ENCODE measurements at places on chromosomes 11 and 22. TPM values are rescaled to one million over a fixed set of nuclear protein-coding genes. Genes with fewer than 3 reads are reported as not detected.

GRCh38 chr22:22787786-22788459 is 99.7 kb upstream of the IGLL5 start:
- no peaks in the 10 kb centered on the region for H3K27me3 ChIP-seq
- H3K4me3 ChIP-seq, result no peak overlapping the region
- H3K4me1 ChIP-seq, result peaks cover 34% of the 10 kb centered on the region
- peak; percentile 81 for DNase-seq
- H3K36me3 ChIP-seq, result no peaks in the 10 kb centered on the region

DNA sequence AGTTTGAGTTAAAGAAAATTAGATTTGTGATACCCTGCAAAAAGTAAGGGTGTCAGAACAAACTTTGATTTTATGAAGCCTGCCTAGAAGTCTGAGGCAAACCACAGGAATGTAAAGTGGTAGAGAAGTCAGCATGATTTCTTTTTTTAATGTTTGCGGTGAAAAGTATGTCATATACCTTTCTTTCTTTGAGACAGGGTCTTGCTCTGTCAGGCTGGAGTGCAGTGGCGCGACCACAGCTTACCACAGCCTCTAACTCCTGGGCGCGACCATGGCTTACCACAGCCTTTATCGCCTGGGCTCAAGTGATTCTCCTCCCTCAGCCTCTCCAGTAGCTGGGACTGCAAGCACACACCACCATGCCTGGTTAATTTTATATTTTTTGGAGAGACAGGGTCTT is 4.7 kb downstream of the API5 start:
- H3K27me3 ChIP-seq, result no peaks in the 10 kb centered on the region
- no peak overlapping the region for H3K4me3 ChIP-seq
- peaks cover 47% of the 10 kb centered on the region for H3K4me1 ChIP-seq

GRCh38 chr11:87437844-87438223 is 400.1 kb downstream of the TMEM135 start:
- peaks cover 2% of the 10 kb centered on the region for H3K27me3 ChIP-seq
- no peak for DNase-seq
- no peak overlapping the region for H3K27ac ChIP-seq
- no peaks in the 10 kb centered on the region for H3K4me1 ChIP-seq
- H3K36me3 ChIP-seq, result no peaks in the 10 kb centered on the region
- H3K4me3 ChIP-seq, result no peak overlapping the region

DNA sequence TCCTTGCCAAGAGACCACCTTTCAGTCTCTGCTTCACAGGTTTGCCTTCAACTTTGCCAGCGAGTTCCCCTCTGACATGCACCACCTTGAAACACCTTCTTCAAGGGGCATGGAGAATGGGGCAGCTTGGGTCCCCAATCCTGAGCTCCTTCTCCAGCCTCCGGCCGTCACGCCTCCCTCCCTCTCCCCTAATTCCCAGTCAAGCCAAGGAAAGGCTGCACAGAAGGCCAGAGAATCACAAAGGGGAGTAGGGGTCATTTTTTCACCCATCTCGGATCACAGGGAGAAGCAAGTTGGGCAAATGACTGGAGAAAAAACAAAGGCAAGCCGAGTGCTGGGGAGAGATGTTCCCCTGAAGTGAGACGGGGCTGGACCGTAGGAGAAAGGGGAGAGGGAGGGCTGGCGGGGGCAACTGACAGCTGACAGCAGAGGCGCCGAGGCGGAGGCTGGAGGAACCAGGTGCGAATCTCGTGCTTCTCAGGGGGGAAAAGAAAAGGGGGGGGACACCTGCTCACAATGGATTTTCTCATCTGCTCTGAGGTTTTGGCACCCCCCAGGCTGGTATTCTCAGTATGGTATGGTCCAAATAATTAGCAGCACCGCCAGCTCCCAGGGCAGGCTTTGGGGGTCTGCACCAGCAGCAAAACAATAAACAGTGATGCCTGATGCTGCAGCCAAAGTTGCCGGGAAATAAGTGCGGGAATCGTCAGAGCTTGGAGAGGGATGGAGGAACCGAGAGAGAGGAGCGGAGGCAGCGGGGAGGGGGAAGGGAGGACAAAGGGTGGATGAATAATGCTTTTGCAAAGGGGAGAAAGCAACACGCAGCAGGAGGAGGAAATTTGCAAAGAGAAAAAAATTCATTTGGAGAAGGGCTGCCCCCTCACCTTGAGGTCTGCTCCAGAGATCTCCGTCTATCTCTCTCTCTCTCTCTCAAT is 644 bp downstream of the YPEL4 start:
- peak overlapping the region; percentile 66 for H3K27ac ChIP-seq
- DNase-seq, result peak; percentile 42
- peaks cover 42% of the 10 kb centered on the region for H3K27me3 ChIP-seq

- DNase-seq, result peak; percentile 1
- H3K27ac ChIP-seq, result peak overlapping the region; percentile 25
- H3K4me3 ChIP-seq, result no peak overlapping the region
- no peaks in the 10 kb centered on the region for H3K27me3 ChIP-seq
Observed at GRCh38 chr22:37209140-37209845, 3.0 kb downstream of the SSTR3 start.

DNA sequence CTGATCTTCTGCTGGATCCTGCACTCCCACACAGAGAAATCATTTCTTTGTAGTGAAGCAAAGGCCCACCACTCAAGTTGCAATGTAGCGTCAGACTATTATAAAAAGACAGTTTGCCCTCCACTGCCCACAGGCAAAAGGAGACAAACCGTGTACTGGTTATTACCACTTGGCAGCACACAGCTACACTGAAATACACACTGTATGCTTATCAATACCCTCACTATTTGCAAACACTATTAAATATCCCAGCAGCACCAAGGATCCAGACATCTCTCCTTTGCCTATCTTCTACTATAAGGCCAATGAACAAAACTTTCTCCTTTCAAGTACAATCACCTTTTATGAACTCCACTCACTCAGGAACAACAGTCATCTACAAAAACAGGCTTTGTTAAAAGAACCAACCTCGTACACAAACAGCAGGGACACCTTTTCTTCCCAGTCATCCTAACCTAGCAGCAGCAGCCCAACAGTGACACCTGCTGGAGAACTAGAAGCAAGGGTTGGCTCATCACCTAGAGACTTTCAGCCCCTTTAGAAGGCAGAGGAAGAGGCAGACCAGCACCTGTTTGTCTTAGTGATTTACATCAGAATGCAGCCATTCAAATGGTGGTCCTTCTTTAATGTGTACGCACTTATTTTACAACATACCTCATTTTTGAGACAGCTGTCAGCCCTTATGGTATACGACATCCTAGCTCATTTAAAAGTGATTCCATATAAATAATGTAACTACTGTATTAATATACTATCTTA is 56.1 kb downstream of the AMBRA1 start:
- DNase-seq, result peak; percentile 70
- no peak overlapping the region for H3K4me3 ChIP-seq
- peaks cover 7% of the 10 kb centered on the region for H3K36me3 ChIP-seq
- peaks cover 14% of the 10 kb centered on the region for H3K4me1 ChIP-seq
- no peaks in the 10 kb centered on the region for H3K27me3 ChIP-seq

DNA sequence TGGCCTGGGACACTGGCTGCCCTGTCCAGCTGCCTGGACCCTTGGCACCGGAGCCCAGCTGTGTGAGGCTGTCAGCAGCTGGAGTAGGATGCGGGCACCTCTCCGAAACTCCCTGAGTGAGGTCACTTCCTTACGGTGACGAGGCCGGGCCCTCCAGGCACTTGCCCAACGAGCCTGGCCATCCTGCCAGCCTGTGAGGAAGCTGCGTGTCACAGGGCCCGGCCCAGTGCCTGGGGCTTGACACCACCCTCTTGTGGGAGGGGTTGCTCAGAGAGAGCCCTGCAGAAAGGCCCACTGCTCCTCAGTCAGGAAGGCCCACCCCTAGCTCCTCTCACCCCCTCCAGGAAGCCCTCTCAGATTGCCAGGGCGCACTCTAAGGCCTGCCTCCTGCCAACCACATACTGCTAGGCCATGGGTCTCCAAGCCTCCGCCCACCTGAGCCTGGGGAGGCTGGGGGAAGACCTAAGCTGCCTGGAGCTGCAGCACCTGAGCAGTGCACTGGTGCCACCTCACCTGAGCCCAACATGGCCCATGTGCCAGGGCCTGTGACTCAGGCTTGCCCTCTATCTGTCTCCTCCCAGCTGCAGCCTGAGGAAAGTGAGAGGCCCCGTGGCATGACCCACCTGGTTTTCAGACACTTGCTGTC is 4.3 kb upstream of the PHLDA2 start:
- peak; percentile 85 for DNase-seq
- peaks cover 6% of the 10 kb centered on the region for H3K27me3 ChIP-seq
- peak overlapping the region; percentile 55 for H3K27ac ChIP-seq
- H3K4me1 ChIP-seq, result peaks cover 19% of the 10 kb centered on the region
- H3K36me3 ChIP-seq, result peaks cover 8% of the 10 kb centered on the region

GRCh38 chr11:64020976-64021756 is 14.6 kb upstream of the FLRT1 start:
- H3K4me3 ChIP-seq, result no peak overlapping the region
- H3K36me3 ChIP-seq, result no peaks in the 10 kb centered on the region
- DNase-seq, result no peak
- H3K4me1 ChIP-seq, result no peaks in the 10 kb centered on the region
- H3K27ac ChIP-seq, result no peak overlapping the region

DNA sequence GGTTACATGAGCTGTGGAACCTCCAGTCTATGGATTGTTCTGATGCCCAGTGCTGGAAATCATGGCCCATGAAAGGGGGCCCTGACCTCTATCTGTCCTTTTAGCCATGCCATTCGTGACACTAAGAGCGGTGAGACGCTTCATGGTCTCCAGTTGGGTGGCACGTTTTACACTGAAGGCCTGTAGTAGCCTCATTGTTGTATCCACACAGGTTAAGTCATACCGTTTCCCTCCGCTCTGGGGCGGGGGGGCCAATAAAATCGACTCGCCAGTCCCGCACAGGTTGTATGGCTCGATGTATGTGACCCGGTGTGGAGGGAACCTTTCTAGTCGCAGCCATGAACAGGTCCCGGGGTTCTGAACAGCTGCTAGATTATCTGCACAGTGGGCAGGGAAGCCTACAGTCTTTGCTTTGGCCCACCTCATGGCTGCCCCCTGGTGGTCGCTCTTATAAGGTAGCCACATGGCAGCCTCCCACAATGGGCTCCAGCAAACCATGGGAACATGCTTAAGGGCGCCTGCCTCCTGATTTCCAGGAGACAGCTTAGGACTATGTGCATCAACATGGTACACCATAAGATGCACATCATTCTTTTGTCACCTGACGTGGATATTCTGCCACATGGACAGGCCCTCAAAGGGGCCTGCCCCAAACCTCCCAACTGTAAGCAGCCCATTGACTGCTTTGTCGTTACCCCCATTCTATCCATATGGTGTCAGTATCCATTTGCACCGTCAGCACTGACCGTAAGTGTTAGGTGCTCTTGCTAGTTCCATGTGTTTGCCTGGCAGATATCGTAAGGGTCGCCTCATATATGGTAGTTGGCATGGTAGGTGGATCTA is 19.7 kb upstream of the APOL3 start:
- DNase-seq, result peak; percentile 94
- no peak overlapping the region for H3K27ac ChIP-seq
- H3K36me3 ChIP-seq, result peaks cover 2% of the 10 kb centered on the region

DNA sequence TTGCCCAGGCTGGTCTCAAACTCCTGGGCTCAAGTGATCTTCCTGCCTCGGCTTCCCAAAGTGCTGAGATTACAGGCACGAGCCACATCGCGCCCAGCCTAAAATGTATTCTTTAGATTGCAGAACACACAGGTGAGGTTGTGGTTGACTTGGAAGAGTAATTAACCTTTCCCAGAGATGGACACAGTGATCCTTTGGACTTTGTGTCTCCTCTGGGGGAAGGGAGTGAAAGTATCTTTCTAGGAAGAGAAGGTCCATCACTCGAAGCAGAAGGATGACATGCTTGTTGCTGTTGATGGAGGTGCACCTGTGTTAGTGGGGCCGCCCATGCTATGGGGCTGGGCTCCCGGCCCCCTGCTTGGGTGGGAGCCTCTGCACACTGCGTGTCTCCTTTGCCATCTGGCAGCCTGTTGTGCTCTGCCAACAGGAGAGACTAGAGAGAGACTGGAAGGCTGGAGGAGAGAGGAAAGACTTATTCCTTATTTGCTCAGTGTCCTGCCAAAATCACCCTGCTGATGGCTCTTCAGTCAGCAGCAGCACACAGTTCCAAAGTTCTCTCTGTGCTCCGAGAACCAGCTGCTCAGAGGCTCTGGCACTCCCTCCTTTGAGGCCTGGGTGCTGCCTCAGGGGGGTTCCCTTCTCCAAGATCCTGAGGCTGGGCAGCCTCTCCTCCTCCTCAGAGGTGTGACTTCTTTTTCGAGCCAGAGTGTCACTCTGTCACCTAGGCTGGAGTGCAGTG is 33.1 kb upstream of the CYB5R3 start:
- no peaks in the 10 kb centered on the region for H3K27me3 ChIP-seq
- H3K27ac ChIP-seq, result no peak overlapping the region
- no peaks in the 10 kb centered on the region for H3K36me3 ChIP-seq

DNA sequence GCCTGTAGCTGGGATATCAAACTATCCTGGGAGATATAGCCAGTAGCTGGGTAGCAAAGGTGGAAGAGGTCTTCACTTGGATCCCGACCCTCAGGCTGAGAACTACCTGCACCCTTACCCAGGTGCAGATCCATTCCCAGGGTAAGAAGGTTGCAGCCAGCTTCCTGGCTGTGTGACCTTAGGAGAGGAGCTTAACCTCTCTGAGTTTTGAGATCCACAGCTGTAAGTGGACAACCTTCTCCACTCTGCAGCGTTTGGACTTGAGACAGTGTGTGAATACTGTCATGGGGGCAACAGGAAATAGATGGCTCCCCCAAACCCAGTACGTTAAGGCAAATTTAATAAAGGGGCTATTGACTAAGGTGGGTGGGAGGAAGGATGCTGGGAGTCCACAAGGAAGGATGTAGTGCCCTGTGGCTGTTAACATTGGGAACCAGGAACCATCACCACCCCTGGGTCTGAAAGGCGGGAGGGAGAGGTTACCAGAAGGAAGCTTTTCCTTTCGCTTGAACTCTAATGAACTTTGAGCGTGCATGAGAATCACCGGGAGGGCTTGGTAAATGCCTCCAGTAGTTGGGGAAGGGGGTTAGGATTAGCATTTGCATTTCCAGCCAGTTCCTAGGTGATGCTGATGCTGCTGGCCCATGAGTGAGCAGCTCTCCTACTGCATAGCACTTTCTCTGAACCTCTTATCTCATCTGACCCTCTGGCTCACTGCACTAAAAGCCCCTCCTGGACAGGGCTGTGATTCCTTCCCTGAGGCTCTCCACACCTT is 24.4 kb downstream of the SGSM1 start:
- no peaks in the 10 kb centered on the region for H3K4me1 ChIP-seq
- no peaks in the 10 kb centered on the region for H3K36me3 ChIP-seq
- no peak for DNase-seq
- no peak overlapping the region for H3K27ac ChIP-seq

GRCh38 chr11:61338783-61339489 is 5.9 kb downstream of the TKFC start:
- no peaks in the 10 kb centered on the region for H3K27me3 ChIP-seq
- no peak for DNase-seq
- H3K36me3 ChIP-seq, result peaks cover 13% of the 10 kb centered on the region

- DNase-seq, result no peak
- no peak overlapping the region for H3K4me3 ChIP-seq
- H3K27me3 ChIP-seq, result no peaks in the 10 kb centered on the region
- H3K4me1 ChIP-seq, result no peaks in the 10 kb centered on the region
- H3K27ac ChIP-seq, result no peak overlapping the region
Observed at GRCh38 chr22:38291201-38291777, 18.5 kb upstream of the TMEM184B start.

The STK33 gene
- 3.6 TPM for total RNA-seq

The CECR2 gene
- total RNA-seq, result 0.11 TPM

The RAB3IL1 gene
- total RNA-seq, result not detected

The C11orf87 gene
- not detected for total RNA-seq

The MICAL2 gene
- 105 TPM for total RNA-seq

The ARHGAP42 gene
- 0.20 TPM for total RNA-seq
